Breast epithelium (tissue), 4 donors: ENCODE measurements at places on chromosomes 1 and 21. TPM values are rescaled to one million over a fixed set of nuclear protein-coding genes. Genes with fewer than 3 reads are reported as not detected.

DNA sequence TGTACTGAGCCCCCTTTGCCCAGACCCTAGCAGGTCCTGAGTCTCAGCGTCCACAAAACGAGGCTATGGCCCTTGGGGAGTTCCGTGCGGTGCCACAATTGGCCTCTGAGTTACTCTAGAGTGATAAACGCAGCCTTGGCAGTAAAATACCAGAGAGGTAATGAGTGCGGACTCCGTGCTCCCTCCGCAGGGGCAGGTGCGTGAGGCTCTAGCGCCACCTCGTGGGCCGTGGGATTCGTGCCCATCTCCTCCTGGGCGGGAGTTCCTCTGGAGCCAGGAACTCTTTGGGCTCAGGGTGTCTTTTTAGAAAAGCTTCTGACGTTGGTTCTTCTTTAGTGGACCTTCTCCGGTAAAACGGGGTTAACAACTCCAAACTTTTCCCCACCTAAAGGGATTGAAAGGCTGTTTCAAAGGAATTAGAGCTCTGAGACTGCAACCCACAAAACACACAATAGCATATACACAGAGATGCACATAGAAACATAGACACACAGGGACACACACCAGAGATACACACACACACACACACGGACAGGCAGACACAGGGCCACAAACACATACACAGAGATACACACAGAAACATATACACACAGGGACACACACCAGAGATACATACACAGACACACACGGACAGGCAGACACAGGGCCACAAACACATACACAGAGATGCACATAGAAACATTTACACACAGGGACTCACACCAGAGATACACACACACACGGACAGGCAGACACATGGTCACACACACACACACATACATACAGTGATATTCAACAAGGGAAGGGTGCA is 99.4 kb downstream of the KCNJ15 start:
- H3K27me3 ChIP-seq = no peaks in the 10 kb centered on the region
- peak; percentile 57 for DNase-seq
- H3K27ac ChIP-seq = no peak overlapping the region
- no peak overlapping the region for H3K4me3 ChIP-seq
- peaks cover 9% of the 10 kb centered on the region for H3K4me1 ChIP-seq

GRCh38 chr21:38897532-38898421 is 92.0 kb downstream of the ETS2 start:
- no peak overlapping the region for H3K27ac ChIP-seq
- no peaks in the 10 kb centered on the region for H3K4me1 ChIP-seq

DNA sequence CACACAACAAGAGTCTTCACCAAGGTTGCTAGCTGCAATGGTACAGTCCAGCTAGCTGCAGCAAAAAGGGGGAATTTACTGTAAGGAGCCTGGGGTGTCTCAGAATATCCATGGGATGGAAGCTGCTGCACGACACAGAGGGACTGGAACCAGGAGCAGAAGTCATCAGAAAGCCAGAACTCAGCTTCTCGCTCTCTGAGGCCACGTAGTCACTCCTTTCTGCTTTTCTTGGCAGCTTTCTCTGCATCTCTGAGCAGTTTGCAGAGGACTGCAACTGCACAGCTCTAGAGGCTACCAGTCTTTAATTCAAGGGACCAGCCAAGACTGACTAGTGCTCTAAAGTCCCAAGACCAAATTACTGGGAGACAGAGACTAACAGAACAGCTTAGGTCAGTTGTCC is 27.0 kb upstream of the IL10 start:
- no peaks in the 10 kb centered on the region for H3K4me1 ChIP-seq
- H3K4me3 ChIP-seq = no peak overlapping the region
- no peak overlapping the region for H3K27ac ChIP-seq
- H3K36me3 ChIP-seq = no peaks in the 10 kb centered on the region
- H3K27me3 ChIP-seq = no peaks in the 10 kb centered on the region

DNA sequence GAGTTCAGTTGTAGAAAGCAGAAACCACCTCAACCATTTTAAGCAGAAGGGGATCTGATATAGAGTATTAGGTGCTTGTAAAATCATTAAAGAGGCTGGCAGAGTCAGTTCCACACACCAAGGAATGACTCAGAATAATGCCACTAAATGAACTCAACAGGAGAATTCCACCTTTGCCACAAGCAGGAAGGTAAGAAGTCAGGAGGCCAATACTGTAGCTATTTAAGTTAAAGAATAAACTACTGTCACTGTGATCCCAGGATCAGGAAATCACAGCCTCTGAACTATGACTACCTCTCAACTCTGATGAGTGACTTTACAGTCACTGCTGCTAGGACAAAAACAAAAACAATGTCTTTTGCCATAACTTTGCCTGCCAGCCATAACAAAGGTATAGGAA is 52.5 kb upstream of the PRMT6 start:
- no peak overlapping the region for H3K4me3 ChIP-seq
- no peaks in the 10 kb centered on the region for H3K27me3 ChIP-seq
- no peaks in the 10 kb centered on the region for H3K36me3 ChIP-seq
- H3K27ac ChIP-seq = no peak overlapping the region

GRCh38 chr1:205925736-205926135 is 17.5 kb downstream of the SLC26A9 start:
- no peaks in the 10 kb centered on the region for H3K27me3 ChIP-seq
- no peaks in the 10 kb centered on the region for H3K36me3 ChIP-seq
- DNase-seq = no peak
- H3K4me3 ChIP-seq = no peak overlapping the region

DNA sequence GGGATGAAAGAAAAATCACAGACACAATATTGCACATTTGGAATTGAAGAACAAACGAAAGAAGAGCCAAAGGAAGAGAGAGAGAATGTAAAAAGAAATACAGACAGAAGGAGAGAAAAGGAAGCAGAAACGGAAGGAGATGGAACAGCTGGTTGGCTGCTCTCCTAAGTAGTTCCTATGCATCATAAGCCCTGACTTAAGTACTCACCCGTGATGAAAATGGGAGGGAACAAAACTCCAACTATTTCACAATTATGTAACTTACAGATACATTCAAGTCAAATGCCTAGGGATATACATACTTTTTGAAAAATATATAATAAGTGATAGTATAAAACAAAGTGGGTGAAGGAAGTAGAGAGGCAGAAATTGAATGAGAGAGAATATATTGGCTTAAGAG is 88.5 kb downstream of the TTLL7 start:
- no peaks in the 10 kb centered on the region for H3K27me3 ChIP-seq
- H3K27ac ChIP-seq = no peak overlapping the region
- H3K4me3 ChIP-seq = no peak overlapping the region
- no peaks in the 10 kb centered on the region for H3K36me3 ChIP-seq
- no peak for DNase-seq

GRCh38 chr1:34780528-34780927 is 486 bp upstream of the GJB3 start:
- no peak for DNase-seq
- peaks cover 5% of the 10 kb centered on the region for H3K4me1 ChIP-seq
- no peak overlapping the region for H3K27ac ChIP-seq
- no peaks in the 10 kb centered on the region for H3K36me3 ChIP-seq
- H3K4me3 ChIP-seq = no peak overlapping the region

DNA sequence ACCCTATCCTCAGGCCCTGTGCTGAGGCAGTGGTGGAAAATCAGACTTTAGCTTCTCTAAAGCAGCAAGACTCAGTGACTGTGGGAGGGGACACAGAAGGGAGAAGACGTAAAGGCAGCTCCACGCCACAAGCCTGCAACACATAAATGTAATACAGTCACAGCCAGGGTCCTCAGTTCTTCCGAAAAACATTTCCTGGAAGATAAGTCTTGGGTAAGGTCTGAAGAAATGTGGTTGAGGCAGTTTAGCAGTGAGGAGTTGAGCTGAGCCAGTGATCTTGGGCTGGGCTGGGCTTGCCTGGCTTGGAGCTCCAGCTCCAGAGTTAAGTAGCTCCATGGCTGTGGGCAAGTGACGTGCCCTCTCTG is 127.8 kb upstream of the ADAR start:
- no peaks in the 10 kb centered on the region for H3K27me3 ChIP-seq
- H3K4me1 ChIP-seq = peaks cover 7% of the 10 kb centered on the region
- DNase-seq = no peak

DNA sequence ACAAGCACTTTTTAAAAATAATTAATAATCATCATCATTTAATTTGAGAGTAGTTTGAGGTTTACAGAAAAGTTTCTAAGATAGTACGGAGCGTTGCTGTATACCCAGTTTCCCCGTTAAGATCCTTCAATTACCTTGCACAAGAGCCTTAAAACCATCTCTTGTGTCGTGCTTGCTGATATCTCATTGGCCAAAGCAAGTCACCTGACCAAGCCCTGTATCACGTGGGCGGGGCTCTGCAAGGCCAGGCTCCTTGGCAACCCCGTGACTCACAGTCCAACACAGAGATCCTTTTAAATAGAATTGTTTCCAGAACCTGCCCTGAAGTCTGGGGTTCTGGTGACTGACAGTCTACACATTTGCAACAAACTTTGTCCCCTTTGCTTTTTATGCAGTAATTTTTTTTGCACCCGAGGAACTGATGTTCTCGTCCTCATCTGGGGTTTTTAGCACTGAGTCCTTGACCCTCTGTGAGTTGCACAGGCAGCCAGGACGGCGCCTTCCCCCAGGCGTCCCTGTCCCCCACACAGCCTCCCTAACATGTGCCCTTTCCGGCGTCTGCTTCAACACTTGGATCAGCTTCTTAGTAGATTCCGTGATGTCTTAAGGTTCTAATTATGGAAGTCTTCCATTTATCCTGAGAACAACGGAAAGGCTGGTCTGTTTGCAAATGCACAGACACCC is 183.3 kb upstream of the TMEM51 start:
- H3K36me3 ChIP-seq = no peaks in the 10 kb centered on the region
- H3K4me1 ChIP-seq = peaks cover 24% of the 10 kb centered on the region
- no peaks in the 10 kb centered on the region for H3K27me3 ChIP-seq
- peak overlapping the region; percentile 94 for H3K27ac ChIP-seq

DNA sequence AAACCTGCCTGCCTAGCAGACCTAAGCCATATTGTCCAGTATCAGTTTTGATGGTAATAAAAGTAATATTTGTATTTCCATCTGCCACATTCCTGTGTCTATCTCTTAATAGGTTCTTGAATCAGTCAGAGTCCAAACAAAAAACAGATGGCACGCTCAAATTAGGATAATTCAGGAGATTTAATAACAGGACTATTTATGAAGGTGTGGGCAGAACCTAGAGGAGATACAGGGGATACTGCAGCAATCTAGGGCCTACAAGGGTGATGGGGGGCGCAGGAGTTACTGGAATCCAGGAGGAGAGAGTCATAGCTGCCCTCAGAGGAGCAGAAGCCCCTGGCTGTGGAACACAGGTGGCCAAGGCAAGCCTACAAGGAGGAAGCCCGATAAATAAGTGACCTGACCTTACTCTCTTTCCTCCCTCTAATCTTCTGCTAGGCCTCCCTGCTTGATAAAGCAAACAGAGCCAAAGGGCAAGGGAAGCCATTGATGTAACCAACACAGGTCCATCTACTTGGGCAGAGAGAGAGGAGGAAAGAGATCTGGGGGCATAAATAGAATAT is 11.9 kb upstream of the HYI start:
- no peaks in the 10 kb centered on the region for H3K27me3 ChIP-seq
- H3K4me3 ChIP-seq = no peak overlapping the region
- no peak overlapping the region for H3K27ac ChIP-seq
- no peak for DNase-seq
- H3K36me3 ChIP-seq = no peaks in the 10 kb centered on the region

The AQP10 gene
- not detected for total RNA-seq

The KHDRBS1 gene
- total RNA-seq = 58.2 TPM

The ANGPTL7 gene
- 20.0 TPM for total RNA-seq

The DPT gene
- 740 TPM for total RNA-seq

The OR2T2 gene
- not detected for total RNA-seq
